Suprapubic skin (tissue), 4 donors: ENCODE measurements at places on chromosomes 2 and 18.

GRCh38 chr2:183671233-183671632 lies 547.0 kb downstream of the NUP35 start:
- H3K27me3 ChIP-seq = no peaks in the 10 kb centered on the region
- no peaks in the 10 kb centered on the region for H3K4me1 ChIP-seq
- no peaks in the 10 kb centered on the region for H3K36me3 ChIP-seq

- H3K4me1 ChIP-seq = no peaks in the 10 kb centered on the region
- no peaks in the 10 kb centered on the region for H3K36me3 ChIP-seq
- H3K27me3 ChIP-seq = no peaks in the 10 kb centered on the region
Measured at GRCh38 chr2:143608063-143608423, 478.8 kb downstream of the ARHGAP15 start.

DNA sequence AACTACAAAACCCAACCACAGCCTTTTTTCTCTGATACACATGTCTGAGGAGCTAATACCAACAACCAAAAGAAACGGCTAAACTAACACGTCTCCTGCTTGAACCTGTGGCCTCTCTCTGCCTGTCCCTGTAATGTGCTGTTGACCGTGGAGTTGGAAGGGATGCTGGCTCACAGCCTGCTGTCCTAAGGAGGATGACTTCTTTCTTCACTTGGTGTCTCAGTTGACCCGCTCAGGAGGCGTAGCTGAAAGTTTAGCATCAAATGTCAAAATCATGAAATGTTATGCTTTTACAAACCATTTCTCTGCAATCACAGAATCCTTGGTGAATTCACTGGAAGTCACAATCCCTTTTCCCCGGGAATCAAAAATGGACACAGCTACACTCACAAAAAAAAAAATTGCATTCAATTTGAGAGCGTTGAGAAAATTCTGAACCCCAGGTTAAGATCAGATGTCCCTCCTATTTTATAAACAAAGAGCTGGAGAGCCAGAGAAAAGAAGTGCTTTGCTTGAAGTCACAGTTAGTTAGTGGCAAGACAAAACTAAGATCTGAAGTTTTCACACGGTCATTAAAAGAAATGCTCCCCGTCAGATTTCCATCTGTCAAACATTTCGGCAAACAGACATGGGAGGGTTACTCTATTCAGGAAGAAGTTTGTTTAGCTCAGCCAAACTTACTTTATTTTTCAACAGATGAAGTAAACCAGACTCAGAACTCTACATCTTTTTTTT lies 74.3 kb downstream of the IRS1 start:
- no peaks in the 10 kb centered on the region for H3K27me3 ChIP-seq
- H3K36me3 ChIP-seq = no peaks in the 10 kb centered on the region
- no peak for DNase-seq
- no peak overlapping the region for H3K4me3 ChIP-seq
- H3K4me1 ChIP-seq = peaks cover 16% of the 10 kb centered on the region

DNA sequence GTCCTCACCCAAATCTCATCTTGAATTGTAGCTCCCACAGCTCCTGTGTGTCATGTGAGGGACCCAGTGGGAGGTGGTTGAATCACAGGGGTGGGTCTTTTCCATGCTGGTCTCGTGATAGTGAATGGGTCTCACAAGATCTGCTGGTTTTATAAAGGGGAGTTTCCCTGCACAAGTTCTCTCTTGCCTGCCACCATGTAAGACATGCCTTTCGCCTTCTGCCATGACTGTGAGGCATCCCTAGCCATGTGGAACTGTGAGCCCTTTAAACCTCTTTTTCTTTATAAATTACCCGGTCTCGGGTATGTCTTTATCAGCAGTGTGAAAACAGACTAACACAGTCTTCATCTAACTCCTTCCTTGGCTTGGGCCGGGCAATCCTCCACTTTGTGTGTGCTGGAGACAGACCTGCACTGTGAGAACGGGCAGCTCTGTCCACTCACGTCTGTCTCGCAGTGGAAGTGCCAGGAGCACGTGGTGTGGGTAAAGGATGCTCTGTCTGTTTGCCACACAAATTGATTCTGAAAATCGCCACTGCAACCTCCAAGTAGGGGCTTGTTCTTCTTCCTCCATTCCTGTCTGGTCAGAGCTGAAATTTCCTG lies 47.6 kb upstream of the OTOS start:
- no peaks in the 10 kb centered on the region for H3K4me1 ChIP-seq
- H3K27me3 ChIP-seq = peaks cover 42% of the 10 kb centered on the region
- H3K36me3 ChIP-seq = no peaks in the 10 kb centered on the region
- no peak overlapping the region for H3K27ac ChIP-seq

DNA sequence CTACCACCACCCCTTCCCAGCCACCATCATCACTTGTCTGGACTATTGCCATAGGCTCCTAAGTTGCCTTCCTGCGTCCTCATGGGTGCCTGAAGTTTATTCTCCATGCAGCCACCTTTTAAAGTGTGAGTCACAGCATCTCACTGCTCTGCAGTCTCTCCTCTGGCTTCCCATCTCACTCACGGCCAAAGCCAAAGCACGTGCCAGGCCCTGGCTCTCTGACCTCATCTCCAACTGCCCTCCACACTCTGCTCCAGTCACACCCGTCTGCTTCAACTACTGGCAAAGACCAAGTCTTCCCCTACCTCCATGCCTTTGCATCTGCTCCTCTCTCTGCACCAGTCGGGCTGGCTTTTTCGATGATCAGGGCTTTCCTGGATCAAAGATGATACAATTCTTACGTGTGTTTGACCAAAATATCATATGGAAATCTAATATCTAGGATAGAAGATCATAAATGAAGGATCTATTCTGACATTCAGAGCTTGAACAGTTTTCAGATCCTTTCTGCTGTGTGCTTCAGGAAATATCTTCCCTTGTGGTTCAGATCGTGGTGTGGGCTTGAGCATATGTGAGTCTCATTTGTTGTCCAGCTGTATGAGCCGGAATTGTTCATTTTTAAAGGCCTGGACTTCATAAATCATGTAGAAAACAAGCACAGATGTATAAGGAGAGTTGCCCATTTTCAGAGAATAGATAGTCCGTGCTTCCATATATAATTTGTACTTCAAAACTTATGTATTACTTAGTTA lies 175.6 kb downstream of the PRKCE start:
- DNase-seq = peak; percentile 86
- no peak overlapping the region for H3K4me3 ChIP-seq
- no peaks in the 10 kb centered on the region for H3K36me3 ChIP-seq

- no peak overlapping the region for H3K4me3 ChIP-seq
- H3K4me1 ChIP-seq = peaks cover 28% of the 10 kb centered on the region
- no peaks in the 10 kb centered on the region for H3K27me3 ChIP-seq
- no peak overlapping the region for H3K27ac ChIP-seq
- peaks cover 6% of the 10 kb centered on the region for H3K36me3 ChIP-seq
- peak; percentile 74 for DNase-seq
Measured at GRCh38 chr18:79524181-79525078, 128.7 kb downstream of the NFATC1 start.

- H3K27ac ChIP-seq = no peak overlapping the region
- H3K4me1 ChIP-seq = peaks cover 19% of the 10 kb centered on the region
- no peaks in the 10 kb centered on the region for H3K36me3 ChIP-seq
- no peaks in the 10 kb centered on the region for H3K27me3 ChIP-seq
- no peak for DNase-seq
- H3K4me3 ChIP-seq = no peak overlapping the region
Measured at GRCh38 chr2:207248702-207249377, 83.1 kb upstream of the KLF7 start.

DNA sequence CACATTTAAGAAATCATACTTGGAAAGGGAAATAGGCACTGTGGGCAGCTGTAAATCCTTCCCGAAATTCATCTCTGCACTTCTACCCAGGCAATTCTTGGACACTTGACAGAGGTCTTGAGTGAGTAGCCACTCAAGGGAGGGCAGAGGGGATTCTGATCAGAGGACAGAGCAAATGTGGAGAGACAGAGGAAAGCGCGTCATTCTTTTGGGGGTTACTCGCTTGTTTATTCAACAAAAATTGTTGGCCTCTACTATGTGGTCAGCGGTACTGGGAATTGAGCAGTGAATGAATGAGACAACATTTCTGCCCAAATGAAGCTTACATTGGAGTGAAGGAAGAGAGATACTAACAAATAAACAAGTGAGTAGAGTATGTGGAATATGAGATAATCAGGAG lies 41.4 kb upstream of the YES1 start:
- no peak overlapping the region for H3K4me3 ChIP-seq
- H3K27me3 ChIP-seq = no peaks in the 10 kb centered on the region
- no peaks in the 10 kb centered on the region for H3K4me1 ChIP-seq
- no peaks in the 10 kb centered on the region for H3K36me3 ChIP-seq
- DNase-seq = no peak
- H3K27ac ChIP-seq = no peak overlapping the region

- H3K27me3 ChIP-seq = no peaks in the 10 kb centered on the region
- no peak for DNase-seq
- no peak overlapping the region for H3K4me3 ChIP-seq
- H3K4me1 ChIP-seq = no peaks in the 10 kb centered on the region
Measured at GRCh38 chr2:38626326-38627035, 23.8 kb upstream of the HNRNPLL start.

GRCh38 chr18:9803063-9803697 lies 82.6 kb upstream of the TXNDC2 start:
- peaks cover 24% of the 10 kb centered on the region for H3K4me1 ChIP-seq
- H3K27me3 ChIP-seq = no peaks in the 10 kb centered on the region
- no peak for DNase-seq
- no peaks in the 10 kb centered on the region for H3K36me3 ChIP-seq
- no peak overlapping the region for H3K4me3 ChIP-seq

DNA sequence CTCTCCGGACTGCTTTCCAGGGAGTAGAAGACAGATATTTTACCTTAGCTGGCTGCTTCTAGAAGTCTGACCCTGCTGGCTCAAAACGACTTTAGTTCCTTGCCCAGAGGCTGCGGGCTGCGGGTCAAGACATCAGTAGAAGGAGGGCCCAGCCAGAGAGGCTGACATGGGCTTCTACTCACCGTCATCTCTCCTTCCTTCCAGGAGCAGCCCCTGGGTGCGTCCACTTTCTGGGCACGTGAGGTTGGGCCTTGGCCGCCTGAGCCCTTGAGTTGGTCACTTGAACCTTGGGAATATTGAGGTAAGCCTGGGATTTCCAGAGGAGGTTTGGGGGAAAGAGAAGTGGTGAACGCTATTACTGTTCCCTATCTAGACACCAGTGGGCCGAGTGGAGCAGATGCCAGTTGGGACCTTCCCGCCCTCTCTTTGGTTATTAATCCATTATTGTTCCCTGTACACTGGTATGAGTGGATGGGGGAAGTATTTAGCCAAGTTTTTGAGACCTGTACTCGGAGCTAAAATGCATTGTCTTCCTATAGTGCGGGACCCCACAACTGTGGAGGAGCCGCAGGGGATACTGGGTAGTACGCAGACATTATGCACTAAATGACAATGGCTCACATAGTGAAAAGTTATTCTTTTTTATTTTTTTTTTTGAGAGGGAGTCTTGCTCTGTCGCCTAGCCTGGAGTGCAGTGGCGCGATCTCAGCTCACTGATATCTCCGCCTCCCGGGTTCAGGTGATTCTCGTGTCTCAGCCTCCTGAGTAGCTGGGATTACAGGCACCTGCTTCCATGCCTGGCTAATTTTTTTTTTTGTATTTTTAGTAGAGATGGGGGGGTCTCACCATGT lies 26.3 kb upstream of the CASP8 start:
- H3K27me3 ChIP-seq = no peaks in the 10 kb centered on the region
- DNase-seq = no peak
- peak overlapping the region; percentile 49 for H3K27ac ChIP-seq
- peak overlapping the region; percentile 39 for H3K4me3 ChIP-seq
- no peaks in the 10 kb centered on the region for H3K36me3 ChIP-seq

DNA sequence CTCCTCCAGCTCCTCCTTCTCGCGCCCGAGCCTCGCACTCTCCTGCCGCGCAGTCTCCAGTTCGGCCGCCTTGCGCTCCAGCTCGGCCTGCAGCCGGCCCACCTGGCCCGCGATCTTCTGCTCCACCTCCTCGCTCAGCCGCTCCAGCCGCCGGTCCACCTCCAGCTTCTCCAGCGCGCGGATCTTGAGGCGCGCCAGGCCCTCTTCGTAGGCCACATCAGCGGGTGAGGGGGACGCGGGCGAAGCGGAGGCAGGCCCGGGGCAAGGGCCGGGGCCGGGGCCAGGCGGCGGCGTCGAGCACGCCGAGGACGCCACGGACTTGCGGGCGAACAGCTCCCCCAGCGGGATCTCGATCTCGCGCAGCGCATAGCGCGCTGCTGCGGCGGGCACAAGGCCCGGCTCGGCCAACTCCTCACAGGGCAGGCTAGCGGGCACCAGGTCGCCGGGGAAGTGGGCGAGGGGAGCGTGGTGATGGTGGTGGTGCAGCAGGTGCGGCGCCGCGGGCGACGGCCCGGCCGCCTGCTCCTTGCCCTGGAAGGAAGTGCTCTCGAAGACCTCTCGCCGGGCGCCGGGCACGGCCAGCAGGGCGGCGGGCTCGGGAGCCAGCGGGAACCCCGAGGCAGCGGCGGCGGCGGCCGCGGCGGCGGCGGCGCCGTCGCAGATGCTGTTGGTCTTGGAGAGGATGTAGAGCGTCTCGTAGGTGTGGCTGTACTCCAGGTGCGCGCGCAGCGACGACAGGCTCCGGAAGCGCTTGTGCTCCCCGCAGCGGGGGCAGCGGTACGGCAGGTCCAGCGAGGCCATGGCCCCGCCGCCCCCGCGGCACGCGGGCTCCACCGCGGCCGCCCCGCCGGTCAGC lies 15.2 kb downstream of the FBXO41 start:
- peaks cover 27% of the 10 kb centered on the region for H3K27me3 ChIP-seq
- no peaks in the 10 kb centered on the region for H3K36me3 ChIP-seq
- DNase-seq = no peak
- no peak overlapping the region for H3K27ac ChIP-seq
- H3K4me3 ChIP-seq = peak overlapping the region; percentile 49

DNA sequence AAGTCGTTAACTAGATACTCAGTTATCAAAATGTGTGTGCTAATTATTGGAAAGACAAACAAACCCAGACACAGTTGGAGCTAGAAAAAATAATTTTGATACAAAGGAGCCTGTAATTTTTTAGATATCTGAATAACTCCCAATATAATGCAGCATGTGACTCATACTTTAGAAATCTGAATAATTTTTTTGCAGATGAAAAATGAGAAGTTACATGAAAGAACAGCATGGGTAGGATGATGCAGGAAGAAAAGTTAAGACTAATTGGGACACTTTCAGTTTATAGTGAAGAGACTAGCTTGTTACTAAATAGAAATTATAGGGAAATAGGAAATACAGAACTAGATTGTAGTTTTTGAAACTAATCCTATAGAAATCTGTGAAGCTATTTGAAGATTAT lies 945.8 kb downstream of the CBLN2 start:
- no peaks in the 10 kb centered on the region for H3K4me1 ChIP-seq
- H3K27ac ChIP-seq = no peak overlapping the region
- no peak for DNase-seq
- no peak overlapping the region for H3K4me3 ChIP-seq
- H3K27me3 ChIP-seq = no peaks in the 10 kb centered on the region

GRCh38 chr18:67520351-67520921 lies 3.9 kb upstream of the DSEL start:
- no peak for DNase-seq
- no peaks in the 10 kb centered on the region for H3K36me3 ChIP-seq
- H3K4me3 ChIP-seq = no peak overlapping the region
